Fibroblast of mammary gland (primary cell): ENCODE measurements at places on chromosomes 13 and 19.
A peak's percentile ranks its signal among the peaks of the same experiment; 100 is the strongest.

GRCh38 chr13:44012910-44013757 is 133.4 kb downstream of the LACC1 start:
- DNase-seq: no peak

GRCh38 chr13:102617697-102618350 is 21.0 kb downstream of the TPP2 start:
- DNase-seq: no peak

GRCh38 chr13:113981611-113982295 is 7.9 kb upstream of the C13orf46 start:
- DNase-seq: no peak

- peak; percentile 36 for DNase-seq
Observed at GRCh38 chr19:2426611-2427428, 566 bp downstream of the TIMM13 start.

DNA sequence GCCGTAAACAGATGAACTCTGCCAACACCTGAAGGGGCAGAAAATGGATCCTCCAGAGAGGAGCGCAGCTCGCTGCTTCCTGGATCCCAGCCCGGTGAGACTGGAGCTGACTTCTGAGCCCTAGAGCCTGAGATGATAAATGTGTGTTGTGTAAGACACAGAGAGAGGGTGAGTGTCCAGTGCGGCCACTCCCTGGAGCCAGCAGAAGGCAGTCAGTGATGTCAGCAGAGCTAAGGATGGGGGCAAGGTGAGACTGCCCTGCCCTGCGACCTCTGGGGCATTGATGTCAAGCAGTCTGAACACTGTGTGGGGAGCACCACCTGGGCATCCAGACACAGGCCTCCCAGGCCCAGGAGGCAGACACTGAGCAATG is 9.7 kb upstream of the SLC35E1 start:
- peak; percentile 78 for DNase-seq

- DNase-seq: no peak
Observed at GRCh38 chr13:96860882-96861281, 133.4 kb downstream of the OXGR1 start.

DNA sequence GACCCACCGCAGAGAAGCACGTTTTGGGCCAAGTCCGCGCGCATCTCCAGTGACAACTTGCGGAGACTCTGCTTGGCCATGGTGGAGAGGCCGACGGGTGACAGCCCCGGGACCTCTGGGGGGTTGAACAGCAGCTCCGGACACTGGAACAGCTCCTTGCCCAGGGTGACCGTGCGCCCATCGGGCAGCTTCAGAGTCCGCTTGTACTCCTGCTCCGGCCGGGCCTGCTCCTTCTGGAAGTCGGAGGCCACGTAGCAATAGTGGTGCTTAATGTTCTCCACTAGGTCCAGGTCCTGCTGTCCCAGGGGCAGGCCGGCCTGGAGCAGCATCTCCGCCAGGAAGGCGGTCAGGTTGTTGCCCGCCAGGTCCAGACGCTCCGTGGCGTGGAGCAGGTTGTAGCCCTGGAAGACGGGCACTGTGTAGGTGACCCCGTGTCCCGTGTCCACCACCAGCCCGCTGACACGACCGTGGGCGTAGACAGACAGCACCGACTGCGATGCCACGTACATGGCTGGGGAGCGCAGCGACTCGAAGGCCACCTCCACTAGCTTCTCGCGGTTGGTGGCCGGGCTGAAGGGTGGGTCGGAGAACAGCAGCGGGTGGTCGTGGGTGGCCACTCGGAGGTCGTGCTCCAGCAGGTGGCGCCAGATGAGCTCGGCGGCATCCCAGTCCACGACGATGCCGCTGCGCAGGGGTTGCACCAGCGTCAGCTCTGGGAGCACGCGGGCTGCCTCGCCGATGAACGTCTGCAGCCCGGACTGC is 743 bp downstream of the ACTL9 start:
- no peak for DNase-seq

GRCh38 chr19:48760504-48761205 is 5.3 kb downstream of the FGF21 start:
- no peak for DNase-seq
